ENCODE measurements at places on chromosomes 12 and 14.
A peak's percentile ranks its signal among the peaks of the same experiment; 100 is the strongest.

GRCh38 chr12:26845984-26846383 is 13.0 kb upstream of the ITPR2 start:
- DNase-seq, result no peak

- no peak for DNase-seq
Observed at GRCh38 chr14:61287196-61287595, 6.1 kb upstream of the TMEM30B start.

DNA sequence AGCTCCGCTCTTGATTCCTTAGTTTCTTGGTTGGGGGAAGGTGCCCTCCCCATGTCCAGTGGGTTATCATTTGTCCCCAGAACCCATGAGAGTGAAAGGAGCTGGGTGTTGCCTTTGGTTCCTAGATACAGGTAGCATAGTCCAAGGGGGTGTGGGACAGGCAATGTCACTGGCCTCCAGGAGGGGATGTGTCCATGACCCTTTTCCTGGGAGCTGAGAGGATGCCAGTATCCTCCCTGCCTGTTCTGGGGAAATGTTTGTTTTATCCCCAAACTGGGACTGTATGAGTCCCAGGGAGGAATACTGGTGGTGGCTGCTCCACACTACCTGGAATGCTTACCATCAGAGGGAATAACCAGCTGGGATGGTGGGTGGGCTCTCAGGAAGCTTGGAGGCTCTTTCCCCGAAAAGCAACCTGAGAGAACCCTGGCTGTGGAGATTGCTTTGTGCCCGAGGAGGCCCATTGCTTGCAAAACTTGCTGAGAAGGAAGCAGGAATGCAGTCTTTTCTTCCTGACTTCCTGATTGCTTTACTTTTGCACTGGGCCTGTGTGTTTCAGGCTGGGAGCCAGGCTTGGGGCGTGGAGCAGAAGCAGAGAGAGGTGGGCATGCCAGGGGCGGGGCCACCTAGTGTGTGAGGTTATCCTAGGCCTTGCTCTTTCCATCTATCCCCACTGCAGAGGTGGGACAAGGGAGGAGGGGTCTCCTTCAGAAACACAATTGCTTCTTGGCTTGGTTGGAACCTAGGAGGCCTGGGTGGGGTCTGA is 715 bp upstream of the SLC10A1 start:
- DNase-seq, result no peak

DNA sequence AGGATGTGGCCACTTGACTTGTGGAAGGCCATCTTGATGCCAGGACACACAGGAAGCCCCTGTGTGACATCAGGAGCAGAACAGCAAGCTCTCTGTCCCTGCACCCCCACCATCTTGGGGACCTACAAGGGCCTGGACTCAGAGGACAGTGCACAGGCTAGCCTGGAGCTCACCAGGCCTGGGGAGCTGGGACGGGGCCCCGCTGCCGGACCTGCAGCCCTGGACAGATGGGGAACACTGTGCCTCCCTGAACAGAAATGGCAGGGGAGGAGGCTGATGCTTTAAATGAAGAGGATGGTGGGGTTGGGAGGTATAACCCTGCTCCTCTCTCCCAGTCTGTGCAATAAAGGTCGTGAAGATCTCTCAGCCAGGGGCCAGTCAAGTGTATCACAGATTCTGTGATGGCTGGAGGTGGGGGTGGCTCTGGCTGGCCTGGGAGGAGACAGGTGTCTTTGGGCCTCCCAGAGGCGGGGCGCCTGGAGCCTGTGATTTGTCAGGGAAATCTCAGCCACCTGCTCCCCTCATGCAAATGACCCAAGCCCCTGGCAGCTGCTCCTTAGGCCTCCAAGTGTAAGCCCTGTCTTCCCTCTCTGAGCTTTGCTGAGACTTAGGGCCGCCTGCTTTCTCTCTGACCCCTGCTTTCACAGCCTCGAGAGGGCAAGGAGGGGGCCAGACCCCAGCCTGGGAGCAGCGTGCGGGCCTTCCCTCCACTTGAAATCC is 1.1 kb upstream of the GNB3 start:
- no peak for DNase-seq

DNA sequence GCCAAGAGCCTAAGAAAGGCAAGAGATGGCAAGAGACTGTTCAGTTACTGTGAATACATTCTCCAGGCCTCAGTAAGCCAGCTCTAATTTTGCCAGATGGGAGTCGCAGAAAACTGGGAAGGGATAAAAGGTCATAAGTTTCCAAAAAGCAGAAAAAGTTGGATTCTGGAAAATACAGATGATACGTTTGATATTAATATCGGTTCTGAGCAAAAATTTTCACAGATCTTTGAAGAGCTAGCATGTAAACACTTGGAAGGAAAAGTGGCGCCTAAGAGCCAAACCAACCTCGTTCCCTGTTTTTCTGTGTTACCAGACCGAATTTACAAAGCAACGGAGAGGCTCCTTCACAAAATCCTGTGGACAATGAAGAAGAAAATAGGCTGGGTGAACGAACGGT is 7.8 kb upstream of the EML1 start:
- DNase-seq, result no peak

DNA sequence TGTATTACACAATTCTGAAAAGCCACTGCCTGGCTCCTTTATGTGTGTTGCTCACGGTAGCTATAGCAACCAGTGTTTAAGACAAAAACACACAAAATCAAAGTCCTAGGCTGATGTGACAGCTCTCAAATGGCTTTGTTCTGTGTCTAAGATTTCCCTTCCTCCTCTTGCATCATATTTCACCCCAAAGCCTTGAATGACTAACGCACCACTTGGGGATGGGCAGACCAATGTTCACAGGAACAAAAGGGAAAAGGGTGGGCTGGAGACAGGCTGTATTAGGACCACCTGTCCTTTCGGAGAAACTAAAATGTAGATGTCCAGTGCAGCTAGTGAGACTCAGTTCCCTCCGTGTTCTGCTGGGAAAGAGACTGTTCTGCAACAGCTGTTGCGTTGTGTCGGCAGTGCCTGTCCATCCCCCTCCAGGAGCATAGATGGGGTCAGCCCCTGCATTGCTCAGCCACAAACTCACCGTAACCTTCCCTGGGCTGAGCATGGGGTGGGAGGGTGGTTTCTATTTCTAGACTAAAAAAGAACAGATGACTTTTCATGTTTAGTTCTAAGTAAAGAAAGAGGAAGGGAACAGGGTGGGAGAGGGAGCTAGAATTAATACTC is 26.8 kb upstream of the DAAM1 start:
- DNase-seq, result peak; percentile 80

GRCh38 chr14:23385642-23386265 is 8.9 kb downstream of the CMTM5 start:
- DNase-seq, result no peak

DNA sequence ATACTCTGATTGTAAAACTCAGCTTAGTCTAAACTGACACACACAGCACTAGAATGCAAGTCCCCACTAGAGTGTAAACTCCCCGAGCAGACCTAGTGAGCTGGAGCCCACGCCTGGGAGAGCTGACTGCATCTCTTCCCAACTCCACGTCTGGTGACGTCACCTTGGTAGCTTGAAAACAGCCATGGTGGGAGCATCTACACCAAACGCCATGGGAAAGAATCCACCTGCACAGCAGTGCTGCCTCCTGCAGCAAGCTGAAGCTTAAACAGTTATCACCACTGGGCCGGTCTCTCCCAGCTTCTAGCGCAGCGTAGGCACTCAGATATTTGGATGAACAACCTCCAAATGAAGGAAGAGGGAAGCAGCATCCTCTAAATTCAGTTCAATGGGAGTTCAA is 4.3 kb upstream of the PAPLN start:
- no peak for DNase-seq

DNA sequence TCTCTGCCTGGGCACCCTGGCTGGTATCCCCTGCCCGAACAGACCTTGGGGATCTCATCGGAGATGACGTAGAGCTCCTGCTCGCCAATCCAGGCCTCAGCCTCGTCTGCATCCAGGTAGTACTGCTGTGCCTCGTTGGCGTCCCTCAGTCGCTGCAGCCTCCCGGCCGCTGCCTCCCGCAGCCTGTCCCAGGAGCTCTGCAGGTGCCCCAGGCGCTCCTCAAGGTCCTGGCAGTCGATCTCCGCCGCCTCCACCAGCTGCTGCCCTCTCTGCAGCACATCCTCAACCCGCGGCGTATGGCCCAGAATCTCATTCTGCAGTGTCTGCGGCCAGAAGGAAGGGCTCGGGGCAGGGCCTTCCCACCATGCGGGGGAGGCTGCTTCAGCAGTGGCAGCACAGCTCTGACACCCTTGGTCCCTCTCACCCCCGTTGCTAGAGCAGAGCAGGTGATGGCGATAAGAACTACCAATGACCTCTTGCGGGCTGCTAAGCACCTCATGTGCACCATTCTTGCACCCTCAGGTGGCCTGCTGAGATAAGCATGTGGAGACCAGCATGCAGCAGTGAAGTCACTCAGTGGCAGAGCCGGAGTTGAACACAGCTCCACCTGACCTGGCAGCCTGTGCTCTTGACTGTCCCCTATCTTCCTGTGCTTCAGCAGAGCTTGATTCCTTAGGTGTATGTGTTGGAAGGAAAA is 71.0 kb downstream of the PLEKHG3 start:
- no peak for DNase-seq

GRCh38 chr14:103071544-103072251 is 12.3 kb upstream of the LBHD2 start:
- DNase-seq, result no peak

GRCh38 chr12:100986595-100987547 is 192.3 kb downstream of the ANO4 start:
- no peak for DNase-seq

DNA sequence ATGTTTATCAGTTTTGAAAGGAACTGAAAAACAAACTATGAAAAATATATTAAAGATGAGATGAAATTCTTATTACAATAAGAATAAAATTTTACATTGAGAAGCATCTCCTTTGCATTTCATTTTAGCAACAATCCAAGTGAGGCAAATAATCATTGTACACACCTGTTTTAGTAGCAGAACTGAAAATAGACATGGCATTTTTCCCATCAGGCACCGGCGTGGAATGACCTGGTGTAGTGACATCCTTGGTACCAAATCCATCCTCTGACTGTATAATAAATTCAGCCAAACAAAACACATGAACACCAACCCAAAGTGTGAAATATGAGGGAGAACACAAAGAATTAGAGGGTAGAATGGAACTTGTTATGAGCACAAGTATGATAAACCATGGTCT is 271.4 kb downstream of the MED13L start:
- no peak for DNase-seq

DNA sequence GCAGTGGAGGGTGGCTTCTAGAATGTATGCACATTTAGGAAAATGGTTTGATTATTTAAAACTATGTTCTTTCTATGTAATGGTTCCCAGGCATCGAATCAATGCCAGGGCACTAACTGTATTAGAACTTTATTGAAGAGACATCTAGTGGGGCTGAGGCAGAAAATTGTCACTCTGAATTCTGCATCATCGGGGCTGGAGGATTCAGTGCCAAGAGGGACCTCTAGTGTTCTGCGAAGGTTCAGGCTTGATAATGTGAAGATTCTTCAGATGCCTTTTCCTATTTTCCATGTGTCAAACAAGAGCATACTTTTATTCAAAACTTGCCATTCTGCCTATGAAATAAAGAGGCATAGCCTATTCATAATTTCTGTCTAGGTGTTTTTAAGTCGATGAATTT is 146.3 kb downstream of the CAND1 start:
- no peak for DNase-seq

GRCh38 chr12:62192903-62193250 is 67.3 kb upstream of the USP15 start:
- no peak for DNase-seq

- no peak for DNase-seq
Observed at GRCh38 chr12:69123919-69124638, 115.3 kb upstream of the CPSF6 start.

GRCh38 chr12:59010118-59010517 is 89.8 kb upstream of the LRIG3 start:
- DNase-seq, result no peak

DNA sequence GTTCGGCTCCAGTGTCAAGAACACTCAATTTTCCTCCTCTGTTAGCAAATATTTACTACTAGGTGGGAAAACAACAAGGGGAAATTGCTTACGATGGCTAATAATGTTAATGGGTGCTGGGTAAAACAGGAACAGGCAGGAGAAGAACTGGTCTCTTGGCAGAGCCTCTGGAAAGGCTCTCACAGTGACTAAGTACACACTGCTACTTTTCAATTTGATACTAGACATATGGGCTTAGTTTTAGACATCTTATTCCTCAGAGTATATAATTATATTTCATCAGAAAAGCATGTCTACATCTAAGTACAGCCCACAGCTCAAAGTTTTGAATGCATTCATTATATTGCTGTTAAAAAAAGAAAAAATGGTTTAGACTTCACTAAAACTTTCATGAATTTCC is 65.4 kb upstream of the SAV1 start:
- DNase-seq, result no peak

DNA sequence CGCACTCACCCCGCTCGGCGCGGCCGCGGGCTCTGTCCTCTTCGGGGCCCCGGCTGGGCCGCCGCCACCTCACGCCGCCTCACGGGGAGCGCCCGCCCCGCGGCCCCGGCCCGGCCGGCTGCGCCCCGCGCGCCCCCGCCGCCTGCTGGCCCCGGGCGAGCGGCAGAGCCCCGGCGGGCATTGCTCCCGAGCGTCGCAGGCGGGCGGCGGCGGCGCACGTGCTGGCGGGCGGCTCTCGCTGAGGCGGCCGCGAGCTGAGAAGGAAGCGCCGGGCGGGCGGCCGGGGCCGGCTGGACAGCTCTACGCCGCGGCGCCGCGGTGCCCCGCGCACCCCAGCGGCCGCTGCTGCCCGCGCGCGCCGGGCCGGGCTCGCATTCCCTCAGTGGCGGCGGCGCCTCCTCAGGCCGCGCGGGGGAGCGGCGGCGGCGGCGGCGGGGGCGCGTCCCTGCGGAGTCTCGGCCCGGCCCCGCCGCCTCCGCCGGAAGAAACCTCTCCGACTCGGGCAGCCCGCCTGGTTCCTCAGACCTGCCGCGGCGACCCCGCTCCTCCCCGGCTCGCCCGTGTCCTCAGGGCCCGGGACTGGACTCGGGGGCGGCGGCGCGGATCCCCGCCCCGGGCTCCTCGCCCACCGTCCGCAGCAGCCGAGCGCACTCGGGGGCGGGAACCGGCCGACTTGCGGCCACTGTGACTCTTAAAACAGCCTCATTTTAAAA is at the start of gene PITPNM2:
TSS of gene PITPNM2 (minus strand) at position 347 of the 713 bp plus-strand sequence. CDS start 116,500 bp downstream, outside the sequence.
- DNase-seq, result peak; percentile 85

DNA sequence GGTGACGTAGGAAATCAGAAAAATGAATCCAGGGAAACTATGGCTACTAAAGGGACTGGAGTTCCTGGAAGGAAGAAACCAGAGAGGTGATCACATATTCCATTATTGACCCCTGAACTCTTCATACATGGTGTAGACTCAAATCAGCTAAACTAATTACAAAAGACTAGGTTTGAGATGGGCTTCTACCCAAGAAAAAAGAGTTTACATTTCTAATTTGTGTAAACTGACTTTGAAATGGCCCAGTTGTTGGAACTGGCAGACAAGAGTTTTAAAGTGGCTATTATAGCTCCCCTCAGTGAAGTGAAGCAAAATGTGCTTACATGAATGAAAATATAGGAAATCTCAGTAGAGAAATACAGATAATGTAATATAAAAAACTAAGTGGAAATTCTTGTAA is 1619.4 kb upstream of the SEL1L start:
- DNase-seq, result no peak

GRCh38 chr14:41362139-41362538 is 244.5 kb upstream of the LRFN5 start:
- DNase-seq, result no peak

All from suppressor macrophage treated with lipopolysaccharide for 1 hour (primary cell).